NCI-H460 (cell line): ENCODE measurements at places on chromosomes 1 and 21.

GRCh38 chr21:26385721-26386120 is 187.4 kb downstream of the CYYR1 start:
- DNase-seq: no peak

DNA sequence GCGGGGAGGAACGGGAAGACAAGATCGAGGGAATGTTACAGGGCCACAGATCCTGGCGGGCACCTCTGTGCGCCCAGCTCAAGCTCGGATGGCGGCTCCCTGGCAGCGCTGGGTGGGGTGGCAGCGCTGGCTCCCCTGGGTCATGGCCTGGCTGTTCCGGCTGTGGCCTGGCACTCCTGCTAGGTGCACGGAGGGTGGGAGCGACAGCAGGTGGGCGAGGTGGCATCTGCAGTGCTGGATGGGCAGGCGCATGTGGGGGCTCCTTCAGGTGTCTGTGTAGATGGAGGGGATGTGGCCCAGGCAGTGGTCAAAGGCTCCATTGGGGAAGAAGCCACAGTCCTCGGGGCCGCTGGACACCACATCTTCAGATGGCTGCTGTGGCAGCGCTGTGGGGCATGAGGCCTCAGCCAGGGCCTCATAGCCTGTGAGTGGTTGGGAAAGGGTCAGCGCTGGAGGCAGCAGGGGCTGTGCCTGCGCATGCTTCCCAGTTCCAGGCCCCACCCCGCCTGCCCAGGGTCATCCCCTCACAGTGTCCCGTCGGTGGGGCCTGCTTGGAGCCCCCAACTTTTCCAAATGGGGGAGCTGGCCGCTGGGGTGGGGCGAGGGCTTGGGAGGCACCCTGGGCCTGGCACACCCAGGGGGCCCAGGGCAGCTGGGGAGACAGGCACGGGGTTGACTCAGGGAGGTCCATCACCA is 47.3 kb downstream of the DMRTB1 start:
- no peak for DNase-seq

DNA sequence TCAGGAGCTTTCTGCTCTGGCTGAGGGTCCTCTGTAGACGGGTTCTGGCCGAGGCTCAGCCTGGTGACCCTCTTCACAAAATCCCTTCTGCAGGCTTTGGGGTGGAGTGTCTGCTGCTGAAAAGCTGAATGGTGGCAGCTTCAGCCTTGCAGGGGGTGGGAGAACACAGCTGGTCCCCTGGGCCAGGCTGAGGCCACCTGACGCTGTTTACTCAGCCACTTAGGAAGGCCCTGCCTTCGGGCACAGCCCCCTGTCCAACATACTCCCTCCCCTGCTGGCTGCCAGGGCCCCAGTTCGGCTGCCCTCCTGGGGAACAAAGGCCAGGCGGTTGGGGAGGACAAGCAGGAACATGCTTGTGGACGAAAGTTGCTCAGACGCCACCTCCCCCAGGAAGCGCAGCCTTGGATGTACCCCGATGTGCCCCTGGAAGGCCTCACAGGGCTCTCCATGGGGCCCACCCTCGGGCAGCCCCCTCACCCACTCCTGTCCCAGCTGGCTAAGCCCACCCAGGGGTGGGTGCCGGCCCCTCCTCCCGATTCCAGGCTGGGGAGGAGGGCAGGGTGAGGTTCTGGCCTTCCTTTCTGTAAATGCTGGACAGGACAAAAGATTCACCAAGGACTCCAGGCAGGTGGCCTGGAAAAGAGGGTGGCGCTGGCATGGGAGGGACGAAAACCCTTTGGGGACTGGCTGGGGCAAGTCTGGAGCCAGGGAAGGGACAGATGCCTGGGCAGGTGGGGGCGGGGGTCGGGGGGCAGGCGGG is at the start of gene ANKRD65:
TSS of gene ANKRD65 (minus strand) at position 130 of the 760 bp plus-strand sequence. CDS start 271 bp downstream, outside the sequence.
- DNase-seq: no peak

GRCh38 chr1:117003223-117003875 is 1.8 kb downstream of the CD101 start:
- no peak for DNase-seq

DNA sequence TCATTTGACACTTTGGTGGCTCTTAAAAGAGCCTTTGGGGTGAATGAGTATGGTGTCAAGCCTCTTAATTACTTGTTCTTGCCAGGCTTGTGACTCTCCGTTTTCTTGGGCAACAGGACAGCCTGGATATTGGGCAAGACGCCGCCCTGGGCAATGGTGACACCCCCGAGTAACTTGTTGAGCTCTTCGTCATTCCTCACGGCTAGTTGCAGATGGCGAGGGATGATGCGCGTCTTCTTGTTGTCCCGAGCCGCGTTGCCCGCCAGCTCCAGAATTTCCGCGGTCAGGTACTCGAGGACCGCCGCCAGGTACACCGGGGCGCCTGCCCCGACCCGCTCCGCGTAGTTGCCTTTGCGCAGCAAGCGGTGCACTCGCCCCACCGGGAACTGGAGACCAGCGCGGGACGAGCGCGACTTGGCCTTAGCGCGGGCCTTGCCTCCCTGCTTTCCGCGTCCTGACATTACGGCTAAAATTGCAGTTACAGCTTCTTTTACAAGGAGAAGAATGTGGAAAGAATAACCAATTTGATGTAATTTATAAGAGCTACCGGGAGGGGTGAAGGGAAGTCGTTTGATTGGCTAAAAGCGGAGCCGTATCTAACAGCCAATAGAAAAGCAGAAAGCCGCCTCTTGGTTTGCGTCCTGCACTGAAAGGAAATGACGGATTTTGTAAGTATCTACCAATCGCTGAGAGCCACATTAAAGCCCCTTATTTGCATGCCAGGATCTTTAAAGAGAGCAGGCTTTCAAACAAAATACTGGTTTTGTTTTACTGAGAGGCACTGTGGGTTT is 11.7 kb upstream of the BOLA1 start:
- DNase-seq: peak; percentile 100

- DNase-seq: no peak
These were observed 46.8 kb upstream of the RCC2 start for GRCh38 chr1:17486242-17486641.

- DNase-seq: no peak
These were observed 494 bp downstream of the NT5C1A start for GRCh38 chr1:39671433-39671792.

DNA sequence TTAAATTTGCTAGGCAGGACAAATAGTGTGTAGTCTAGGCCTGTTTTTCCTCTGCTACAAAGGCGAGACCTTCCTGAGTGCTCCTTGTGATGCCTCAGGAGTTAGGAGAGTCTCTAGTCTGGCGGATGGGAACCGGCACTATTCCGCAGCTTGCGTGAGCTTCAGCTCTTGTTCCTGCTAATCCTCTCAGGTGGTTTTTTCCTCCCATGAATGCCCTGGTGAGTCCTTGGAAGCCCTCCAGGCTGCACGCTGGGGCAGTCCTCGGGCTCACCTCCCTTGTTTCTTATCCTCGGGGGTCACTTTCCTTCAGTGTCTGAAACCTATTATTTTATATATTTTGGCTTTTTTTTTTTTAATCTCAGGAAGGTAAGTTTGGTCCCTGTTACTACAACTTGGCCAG is 28.2 kb downstream of the UTS2 start:
- DNase-seq: no peak

DNA sequence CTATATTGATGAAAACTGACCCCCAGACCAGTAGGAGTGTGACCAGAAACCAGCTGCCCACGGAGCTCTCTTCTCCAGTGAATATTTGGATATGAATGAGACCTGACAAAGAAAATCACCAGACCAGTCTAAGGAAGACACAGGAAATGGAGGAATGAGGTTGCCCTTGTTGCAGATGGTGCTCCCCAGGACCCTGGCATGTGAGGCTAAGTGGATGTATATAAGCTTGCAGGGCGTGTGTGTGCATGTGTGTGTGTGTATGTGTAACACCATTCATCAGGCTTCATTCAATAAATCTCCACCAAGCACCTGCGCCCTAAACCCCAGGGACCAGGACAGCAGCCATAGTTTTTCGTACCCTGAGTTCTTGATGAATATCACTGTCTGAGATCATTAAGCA is 14.4 kb downstream of the PHLDA3 start:
- DNase-seq: no peak

DNA sequence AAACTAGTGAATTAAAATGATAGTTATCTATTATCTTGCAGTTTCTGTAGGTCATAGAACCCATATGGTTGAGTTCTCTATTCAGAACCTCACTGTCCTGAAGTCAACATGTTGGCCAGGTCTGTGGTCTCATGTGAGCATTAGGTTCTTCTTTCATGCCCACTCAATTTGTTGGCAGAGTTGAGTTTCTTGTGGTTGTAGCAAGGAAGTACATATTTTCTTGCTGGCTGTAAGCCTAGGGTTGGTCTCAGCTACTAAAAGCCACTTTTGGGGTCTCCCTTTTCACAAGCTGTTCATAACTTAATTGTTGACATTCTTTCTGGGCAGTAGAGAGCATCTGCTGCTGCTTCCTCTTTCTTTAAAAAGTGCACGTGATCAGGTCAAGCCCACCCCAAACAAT is 1165.1 kb upstream of the NCAM2 start:
- no peak for DNase-seq

DNA sequence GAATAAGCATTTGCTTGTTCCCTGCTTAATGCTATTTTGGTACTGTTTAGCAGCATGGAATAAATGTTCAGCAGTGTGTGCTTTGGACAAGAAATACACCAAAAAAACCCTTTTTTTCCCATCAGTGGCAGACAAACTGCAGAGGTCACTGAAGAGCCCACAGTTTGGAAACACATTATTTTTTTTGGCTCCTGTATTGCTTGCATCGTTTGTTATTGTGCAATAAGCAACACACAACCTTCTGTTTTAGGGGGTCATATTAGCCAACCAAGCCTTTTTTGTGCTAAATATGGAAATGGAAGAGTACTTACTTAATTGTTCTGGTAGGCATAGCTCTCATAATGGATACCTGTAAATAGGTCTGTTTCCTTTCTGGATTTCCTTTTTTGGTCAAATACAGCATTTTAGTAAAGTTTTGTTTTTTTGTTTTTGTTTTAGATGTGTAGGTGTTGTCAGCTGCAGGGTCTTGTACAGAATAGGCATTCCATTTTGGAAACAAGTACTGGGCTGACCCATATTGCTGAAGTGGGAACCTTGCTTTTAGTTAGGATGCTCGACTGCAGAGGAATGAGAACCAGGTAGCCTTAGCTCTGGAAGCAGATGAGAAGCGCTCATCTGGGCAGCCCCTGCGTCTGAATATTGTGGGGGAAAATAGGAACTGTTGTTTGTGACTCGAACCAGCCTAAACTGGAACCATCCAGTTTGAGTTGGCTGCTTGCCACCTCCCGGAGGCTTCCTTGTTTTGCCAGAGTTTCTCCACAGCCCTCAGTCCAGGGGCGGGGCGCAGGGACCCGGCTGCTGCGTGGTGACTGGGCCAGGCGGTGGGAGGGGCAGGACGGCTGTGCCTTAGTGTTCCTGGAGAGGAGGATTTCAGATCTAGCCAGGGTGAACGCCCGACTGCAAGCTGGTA is 38.4 kb downstream of the SPEN start:
- DNase-seq: peak; percentile 60

- DNase-seq: no peak
These were observed 187.2 kb upstream of the PTGFR start for GRCh38 chr1:78303620-78304019.

DNA sequence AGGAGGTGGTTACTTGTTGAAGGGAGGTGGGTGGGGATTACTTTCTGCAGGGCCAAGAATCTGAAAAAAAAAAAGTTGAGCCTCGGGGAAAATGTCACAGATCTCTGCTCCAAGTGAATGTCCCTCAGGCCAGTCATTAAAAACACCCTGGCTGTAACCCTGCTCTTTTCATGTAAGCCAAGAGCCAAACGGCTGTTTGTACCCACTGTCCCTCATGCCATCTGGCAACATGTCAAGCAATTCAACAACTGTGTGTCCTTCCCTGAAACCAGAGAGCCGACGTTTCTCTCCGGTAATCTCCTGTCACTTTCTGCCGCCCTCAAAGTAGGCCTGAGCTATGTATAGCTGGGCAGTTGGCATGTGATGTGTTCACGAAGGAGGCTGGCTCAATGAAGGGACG is 14.7 kb downstream of the CASQ2 start:
- DNase-seq: no peak

DNA sequence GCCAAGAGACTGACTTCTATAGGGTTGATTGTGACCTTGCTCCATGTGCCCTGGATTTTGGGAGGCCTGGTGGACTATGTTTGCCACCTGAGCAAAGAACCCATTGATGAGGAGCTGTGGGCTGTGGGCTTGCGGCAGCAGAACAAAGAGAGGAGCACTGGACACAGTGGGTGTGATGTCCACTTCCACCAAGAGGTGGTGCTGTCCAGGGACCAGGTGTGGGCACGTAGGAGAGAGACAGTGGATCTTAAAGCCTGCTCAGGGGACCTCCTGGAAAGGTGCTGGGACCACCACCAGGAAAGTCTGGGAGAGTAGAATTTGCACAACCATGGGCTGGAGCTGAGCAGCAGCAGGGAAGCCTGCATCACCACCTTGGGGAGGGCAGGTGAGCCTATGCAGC is 106.7 kb upstream of the ETS2 start:
- no peak for DNase-seq

- no peak for DNase-seq
These were observed 59.7 kb downstream of the LMO4 start for GRCh38 chr1:87388411-87388810.

DNA sequence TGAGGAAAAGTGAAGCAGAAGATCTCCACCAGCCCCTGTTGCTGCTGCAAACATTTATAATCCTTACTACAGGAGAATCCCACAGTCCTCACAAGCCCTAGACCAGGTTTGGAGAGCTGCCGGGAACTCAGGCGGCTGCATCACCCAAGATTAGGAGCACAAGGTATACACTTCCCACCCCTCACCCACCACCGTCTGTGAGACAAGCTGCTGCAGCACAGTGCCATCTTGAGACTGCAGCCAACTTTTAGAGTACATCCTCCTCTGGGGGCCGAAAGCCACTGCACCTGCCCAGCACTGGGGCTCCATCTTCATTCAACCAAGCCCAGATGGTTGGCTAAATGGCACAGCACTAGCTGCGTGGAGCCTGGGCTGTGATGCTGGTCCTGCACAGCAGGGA is 13.8 kb downstream of the OLFML3 start:
- no peak for DNase-seq

GRCh38 chr1:213266983-213267772 is 216.1 kb downstream of the RPS6KC1 start:
- DNase-seq: no peak

DNA sequence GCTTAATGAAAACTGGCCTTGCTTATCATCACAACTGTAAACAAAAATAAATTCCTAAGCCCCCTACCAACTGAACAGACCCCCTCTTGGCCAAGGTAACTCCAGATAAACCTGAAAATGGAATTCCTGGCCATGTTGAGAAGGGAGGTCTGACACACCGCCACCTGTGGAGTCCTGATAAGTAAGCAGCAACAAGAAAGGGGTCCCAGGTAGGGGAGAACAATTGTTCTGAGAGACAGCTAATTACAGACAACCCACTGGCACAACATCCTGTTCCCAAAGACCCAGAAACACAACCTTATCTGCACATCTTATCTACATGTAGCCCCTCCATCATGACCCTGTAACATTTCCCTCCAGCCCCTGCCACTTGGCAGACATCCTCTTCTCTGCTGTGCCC is 91.2 kb upstream of the TNR start:
- no peak for DNase-seq
